ENCODE measurements at places on chromosomes 4 and X.

GRCh38 chrX:114272096-114272686 is 311.7 kb upstream of the HTR2C start:
- DNase-seq: no peak

DNA sequence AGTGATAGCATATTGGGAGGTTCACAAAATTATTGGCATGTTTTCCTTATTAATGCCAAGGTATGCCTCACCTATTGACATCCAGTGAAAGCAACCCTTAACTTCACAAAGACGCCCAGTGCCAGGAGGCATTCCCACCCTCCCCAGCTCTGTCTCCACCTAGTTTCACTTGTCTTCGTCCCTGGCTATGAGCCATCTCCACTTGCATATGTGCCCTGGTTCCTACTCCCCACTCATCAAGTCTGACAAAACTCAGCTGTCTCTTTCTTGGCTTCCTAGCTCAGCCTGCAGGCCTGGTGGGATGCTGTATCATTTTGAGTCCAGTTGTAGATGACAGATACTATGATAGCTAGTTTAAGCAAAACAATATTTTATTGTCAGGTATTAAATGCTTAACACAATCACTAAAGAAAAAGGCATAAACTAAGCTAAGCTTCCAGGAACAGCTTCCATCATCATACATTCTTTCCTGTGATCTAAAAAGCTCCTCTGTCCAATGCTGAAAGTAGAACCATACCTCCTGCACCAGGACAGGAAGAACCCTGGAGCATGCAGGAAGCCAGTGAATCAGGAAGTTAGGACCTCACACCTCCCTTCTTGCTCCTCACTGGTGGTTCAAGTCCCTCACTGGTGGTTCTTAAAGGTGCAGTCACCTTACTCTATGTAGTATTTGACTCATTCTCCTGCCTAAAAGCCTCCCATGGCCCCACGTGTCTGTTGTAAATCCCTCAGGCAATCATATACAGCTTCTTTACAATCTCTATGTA is 410.3 kb upstream of the RASGEF1B start:
- DNase-seq: no peak

DNA sequence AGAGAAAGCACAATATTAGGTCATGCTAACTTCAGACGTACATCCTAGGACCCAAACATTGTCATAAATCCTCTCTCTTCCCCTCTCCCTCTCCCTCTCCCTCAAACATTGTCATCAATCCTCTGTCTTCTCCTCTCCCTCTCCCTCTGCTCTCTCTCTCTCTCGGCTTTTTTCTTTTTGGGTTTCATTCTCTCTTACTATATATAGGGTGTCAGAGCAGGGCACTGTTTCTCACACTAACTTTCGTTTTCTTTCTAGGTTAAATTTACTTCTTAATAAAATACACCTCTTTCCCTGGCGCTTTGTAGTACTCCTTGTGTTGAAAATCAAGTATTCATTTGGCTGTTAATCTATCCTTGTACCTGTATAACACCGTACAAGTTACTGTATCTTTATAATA is 37.0 kb upstream of the HERC5 start:
- DNase-seq: no peak

DNA sequence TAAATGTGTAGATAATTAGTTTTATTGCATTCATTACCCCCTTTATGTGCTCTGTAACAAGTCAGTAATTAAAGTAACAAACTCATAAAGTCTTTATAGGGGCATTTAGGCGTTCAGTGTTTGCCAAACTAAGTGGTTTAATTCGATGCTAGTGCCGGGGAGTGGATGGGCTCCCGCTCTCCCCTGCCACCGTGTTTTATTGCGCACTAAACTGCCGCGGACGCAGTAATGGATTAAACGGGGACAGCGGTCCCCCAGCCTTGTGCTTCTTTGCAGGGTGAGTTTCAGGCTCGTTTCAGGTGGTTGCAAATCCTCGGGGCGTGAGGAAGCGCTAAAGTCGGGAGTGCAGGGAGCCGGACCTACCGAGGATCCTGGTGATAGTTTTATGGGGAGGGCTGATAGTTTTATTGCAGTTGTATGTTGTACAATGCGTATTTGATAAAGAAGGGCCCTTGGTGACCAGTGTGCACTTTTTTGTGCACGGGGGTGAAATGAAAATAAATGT is 1.6 kb upstream of the PHOX2B start:
- no peak for DNase-seq

- no peak for DNase-seq
Observed at GRCh38 chr4:77819404-77819842, 255 bp upstream of the CNOT6L start.

DNA sequence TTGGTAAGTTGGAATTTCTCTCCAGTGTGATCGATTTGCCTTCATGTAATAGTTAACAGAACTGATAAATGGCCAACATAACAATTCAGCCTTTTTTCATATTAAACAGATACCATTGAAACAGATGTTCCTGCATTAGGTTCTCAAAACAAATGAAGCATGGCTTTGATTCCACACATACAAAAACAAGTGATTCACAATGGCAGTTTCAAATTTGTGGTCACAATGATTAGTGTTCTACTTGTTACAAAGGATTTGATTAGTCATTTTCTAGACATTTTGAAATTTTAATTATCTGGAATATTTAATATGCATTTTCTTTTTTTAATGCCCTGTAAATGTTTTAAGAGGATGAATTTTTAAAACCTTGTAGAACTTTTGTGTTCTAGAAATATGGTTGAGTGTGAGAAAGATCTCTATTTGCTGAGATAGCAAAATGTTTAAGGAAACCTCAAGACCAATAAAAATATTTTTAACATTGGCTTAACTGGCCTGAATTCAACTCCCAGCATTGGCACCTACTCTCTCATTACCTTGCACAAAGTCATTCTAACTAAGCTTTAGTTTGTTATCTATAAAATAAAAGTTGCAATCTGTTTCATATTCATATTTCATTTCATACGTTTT is 18.9 kb upstream of the GLRA3 start:
- DNase-seq: no peak

GRCh38 chr4:48370260-48371134 is 29.2 kb downstream of the SLAIN2 start:
- DNase-seq: no peak

Measured in stimulated activated CD8-positive, alpha-beta memory T cell treated with anti-CD3 and anti-CD28 coated beads, Interleukin-7, amount 100 ng/mL, for 48 hours (primary cell).